ENCODE measurements at places on chromosomes 2 and 18.

DNA sequence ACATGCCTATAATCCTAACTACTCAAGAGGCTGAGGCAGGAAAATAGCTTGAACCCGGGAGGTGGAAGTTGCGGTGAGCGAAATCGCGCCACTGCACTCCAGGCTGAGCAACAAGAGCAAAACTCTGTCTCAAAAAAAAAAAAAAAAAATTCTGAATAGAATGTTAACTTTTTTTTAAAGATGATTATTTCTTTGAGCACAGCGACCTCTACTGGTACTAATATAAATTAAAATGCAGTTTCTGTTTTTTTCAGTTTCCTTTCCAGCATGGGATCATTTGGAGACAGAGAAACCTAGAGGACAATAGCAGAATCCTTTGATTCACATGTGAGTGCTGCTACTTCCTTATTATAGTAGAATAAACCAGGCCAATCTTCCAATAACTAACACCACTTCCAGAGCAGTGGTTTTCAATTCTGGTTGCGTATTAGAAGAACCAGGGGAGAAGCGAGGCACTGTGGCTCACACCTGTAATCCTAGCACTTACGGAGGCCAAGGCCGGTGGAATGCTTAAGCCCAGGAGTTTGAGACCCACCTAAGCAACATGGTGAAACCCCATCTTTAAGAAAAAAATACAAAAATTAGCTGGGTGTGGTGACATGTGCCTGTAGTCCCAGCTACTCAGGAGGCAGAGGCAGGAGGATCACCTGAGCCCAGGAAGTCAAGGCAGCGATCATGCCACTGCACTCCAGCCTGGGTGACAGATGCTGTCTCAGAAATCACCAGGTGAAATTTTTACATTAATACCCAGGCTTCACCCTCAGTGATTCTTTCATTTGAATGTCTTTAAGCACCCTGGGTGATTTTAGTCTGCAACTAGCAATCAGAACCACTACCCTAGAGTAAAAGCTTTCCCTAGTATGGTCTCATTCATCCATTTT, 10.1 kb downstream of the SRSF7 start:
- DNase-seq: no peak

DNA sequence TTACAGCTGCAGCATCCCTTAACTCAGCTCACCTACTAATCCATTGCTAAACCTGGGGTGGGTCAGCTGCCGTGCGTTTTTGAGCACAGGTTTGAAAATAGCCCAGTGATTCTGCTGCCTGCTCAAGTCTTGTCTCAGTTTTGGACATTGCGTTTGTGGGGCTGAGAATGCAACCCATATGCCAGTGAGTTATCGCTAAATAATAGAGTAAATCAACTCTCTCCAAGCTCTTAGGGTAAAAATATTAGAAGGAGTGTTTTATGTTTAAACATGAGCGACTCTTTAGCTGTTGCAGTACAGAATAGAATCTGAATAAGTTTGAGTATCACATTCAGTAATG, 2.1 kb downstream of the TSHZ1 start:
- no peak for DNase-seq

DNA sequence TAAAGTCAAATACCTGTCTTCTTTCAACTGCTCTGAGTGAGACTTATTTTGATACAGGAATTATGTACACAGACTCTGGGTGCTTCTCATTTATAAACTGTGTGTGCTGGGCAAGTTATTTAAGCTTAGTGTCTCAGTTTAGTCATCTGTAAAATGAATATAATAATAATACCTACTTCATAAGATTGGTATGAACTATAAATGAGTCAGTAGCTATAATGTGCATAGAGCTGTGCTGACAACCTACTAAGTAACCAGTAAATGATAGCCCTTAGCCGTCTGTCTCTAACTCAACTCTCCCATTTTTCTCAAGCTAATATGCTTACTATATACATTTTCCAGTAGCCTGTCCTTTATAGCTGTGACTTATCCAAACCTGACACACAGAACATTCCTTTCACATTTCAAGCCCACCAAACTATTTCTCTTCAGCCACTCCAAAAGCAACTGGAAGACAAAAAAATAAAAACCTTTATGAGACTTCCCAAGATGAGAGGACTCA, 319.8 kb downstream of the ETAA1 start:
- DNase-seq: no peak

- DNase-seq: no peak
Measured at GRCh38 chr2:66915237-66915636, 480.3 kb downstream of the MEIS1 start.

DNA sequence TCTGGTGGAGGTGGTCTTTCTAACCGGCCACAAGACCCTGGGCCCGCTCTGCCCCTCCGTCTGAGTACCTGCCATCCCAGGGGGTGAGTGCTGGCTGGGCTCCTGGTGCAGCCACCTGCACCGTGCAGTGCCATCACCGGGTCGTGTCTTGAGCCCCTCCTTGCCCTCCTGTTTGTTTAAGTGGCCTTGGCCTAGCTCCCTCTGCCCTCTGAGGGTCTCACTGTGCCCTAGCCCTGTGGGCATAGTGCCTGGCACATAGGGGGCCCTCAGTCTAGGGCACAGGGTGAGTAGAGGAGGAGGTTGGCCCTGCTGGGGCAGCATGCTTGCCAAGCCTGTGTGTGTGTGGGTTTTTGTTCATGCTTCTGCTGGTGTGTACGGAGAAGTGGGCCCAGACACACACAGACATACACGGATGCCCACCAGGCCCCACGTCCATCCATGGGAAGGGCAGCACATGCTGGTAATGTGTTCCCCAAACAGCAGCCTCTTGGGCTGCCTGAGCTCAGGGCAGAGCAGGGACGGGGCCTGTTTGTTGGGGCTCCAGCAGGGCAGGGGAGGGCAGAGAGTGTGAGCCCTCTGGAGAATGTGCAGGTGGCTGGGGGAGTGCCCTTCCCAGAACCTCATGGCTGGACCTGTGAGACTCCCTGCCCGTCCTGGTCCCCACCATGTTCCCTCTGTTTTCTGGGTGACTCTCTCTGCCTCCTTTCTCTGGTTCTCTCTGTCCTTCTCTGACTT, 94.6 kb downstream of the GLI2 start:
- DNase-seq: no peak

GRCh38 chr2:98946855-98947254, 10.8 kb upstream of the CRACDL start:
- DNase-seq: no peak

DNA sequence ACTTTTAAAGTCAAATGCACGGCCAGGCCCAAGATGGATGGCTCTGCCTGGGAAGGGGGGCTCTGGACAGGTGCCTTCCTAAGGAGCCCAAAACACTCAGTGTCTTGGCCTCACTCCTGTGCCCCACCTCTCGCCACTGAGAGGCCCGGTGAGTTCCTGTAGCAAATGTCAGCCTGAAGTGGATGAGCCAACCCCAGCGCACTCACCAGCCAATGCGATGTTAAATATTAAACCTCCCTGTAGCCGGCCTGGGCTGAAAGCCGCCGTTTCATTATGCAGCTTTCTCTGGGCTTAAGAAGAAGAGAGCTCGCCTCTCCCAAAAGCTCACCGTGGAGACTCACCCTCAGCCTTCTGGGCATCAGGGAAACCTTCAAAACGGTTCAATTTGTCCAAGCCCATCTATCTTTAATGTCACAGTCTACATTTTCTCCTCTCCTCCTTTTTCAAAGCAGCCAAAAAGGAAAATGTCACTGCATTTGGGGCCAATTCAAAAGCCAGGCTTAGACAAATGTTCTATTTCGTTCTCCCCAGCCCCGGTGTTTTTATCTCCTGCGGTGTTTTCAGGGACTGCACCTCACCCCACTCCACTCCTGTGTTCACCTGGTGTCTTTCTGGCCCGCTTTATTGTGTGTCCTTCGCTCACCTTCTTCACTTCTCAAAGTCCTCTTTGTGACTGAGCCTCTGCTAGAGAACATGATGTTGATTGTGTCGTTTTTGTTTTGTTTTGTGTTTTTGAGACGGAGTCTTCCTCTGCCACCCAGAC, 124.0 kb downstream of the NRP2 start:
- DNase-seq: no peak

DNA sequence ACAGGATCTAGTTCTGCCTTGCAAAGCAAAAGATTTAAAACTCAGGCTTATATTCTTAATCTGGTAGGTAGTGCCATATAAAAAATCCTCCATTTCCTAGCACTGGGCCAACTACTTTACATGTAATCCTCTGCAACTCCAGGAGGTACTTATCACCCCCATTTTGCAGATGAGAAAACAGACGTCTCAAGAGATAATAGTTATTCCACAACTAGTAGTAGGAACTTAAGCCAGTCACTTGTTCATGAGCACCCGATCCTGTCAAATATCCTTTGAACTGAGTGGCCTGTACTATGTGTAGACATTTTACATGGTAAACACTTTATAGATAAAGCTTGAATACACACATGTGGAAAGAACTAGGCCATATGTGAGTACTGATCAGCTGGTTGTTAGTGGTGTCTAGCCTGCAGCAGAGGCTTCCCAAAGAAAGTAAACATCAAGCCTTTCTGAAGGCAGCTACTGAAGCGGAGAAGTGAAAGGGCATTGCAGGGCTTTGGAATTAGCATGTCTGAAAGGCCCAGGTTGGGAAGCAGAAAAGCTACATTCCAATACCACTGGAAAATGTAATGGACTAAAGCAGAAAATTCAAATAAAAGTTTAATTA, 48.0 kb downstream of the NAB1 start:
- DNase-seq: no peak

DNA sequence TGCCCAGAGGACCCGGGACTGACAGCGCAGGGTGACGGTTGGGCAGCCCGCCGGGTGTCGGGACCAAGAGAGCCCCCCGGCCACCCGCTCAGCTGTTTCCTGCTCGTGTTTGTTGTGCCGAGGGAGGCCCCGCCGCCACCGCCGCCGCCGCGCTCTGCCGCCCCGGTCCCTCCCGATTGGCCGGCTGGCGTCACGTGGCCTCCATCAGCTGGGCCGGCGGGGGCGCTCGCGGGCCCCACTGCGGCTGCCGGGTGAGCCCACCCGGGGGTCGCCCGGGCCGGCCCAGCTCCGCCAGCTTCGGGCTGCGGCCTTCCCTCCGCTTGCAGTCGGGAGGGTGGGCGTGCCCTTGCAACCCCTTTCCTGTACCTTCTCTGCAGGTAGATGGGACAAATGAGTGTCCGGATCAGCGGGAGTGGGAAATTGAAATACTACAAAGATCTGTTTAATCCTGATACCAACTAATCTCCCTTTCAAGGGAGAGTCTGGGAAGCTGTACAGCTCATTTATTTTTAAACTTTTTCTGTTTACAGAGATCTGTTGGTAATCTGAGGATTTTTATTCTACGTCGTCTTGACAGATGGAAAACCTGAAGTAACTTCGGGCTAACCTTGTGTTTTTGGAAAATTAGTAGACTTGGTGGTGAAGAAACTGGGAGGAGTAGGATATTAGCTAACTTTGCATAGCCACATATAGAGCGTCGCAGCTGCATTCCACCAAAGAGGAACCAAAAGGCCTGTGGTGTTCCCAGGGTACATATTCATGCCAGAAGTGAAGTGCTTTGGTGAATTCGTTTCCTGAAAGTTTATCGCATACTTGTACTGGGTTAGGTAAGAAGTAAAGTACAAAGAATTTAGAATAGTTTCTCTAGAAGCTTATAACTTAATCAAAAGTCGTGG, 1.2 kb downstream of the YPEL5 start:
- DNase-seq: peak; percentile 49

- no peak for DNase-seq
Measured at GRCh38 chr2:65388051-65388531, 44.3 kb downstream of the SPRED2 start.

DNA sequence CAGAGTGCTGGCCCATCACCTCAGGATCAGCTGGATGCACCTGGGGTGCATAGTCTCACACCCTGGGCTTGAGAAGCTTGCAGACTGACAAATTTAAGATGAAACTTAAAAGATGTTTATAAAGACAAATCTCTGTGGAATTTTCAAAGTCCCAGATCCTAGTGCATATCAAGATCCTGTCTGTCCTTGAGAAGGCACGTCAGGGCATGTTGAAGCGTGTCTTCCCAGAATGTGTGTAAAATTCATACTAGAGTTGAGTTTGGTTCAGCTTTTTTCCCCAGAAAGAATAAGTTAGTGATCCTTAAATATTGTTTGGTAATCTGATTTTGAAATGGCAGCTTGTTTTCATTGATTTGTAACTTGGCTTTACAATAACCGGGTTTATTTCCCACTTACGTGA, 27.5 kb downstream of the INSIG2 start:
- no peak for DNase-seq

- DNase-seq: no peak
Measured at GRCh38 chr2:144834998-144835633, 315.2 kb upstream of the ZEB2 start.

DNA sequence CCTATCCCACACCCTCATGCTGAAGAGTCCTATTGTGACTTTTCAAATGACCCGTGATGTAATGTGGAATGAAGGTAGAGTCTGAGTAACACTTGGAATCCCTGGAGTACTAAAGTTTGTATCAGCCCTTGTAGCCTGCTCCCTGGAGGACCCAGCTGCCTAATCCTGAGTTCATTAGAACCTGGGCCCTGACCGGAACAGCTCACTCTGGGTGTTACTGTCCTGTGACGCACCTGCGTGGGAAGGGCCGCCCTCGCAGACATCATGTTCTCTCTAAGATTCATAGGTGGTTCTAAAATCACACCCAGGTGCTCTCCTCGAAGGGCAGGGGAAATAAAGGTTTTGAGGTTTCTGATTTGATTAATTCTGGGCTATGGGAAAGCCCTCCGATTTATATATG, 62.3 kb downstream of the NCK2 start:
- no peak for DNase-seq

- DNase-seq: no peak
Measured at GRCh38 chr2:176535467-176536113, 266.3 kb downstream of the MTX2 start.

GRCh38 chr2:189466656-189467055, 25.4 kb downstream of the WDR75 start:
- DNase-seq: peak; percentile 18

- DNase-seq: no peak
Measured at GRCh38 chr2:96879545-96880040, 9.7 kb upstream of the SEMA4C start.

- DNase-seq: no peak
Measured at GRCh38 chr2:224919472-224920110, 122.7 kb downstream of the DOCK10 start.

GRCh38 chr2:187865025-187865424, 310.8 kb upstream of the TFPI start:
- no peak for DNase-seq

DNA sequence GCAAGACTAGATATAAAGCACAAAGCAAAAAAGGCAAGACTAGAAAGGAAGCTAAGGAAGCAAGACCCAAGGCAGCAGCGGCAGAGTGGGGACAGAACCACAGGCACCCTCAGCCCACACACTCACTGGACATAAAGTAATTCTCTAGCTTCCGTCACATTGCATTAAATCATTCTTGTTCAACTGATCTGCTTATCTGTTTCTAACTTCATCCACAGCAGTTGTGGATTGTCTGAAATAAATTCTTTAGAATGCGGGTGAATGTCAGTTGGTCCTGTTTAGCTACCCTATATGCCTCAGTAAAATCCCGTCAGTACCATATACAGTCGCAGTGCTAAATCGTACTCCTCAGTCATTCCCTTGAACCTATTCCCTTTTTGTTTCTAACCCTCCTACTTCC, 183.2 kb upstream of the SLC39A10 start:
- DNase-seq: no peak

DNA sequence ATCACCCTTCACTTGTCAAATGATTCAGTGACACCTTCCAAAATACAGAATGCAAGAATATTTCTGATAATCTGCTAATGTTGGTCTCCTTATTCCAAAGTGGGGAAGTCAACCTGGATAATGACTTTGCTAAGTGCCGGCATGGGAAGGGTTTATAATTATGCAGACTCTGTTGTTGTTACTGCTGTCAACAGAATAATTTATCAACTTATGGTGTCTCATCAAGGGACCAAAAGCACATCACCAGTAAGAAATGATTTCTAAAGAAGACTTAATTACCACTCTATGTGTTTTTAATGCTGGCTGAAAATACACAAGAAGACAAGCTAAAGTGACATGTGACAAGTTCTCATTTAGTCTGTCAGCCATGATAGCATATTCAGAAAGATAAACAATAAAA, 115.6 kb upstream of the TMEM200C start:
- DNase-seq: no peak
